ENCODE measurements at places on chromosomes 7 and 10.

DNA sequence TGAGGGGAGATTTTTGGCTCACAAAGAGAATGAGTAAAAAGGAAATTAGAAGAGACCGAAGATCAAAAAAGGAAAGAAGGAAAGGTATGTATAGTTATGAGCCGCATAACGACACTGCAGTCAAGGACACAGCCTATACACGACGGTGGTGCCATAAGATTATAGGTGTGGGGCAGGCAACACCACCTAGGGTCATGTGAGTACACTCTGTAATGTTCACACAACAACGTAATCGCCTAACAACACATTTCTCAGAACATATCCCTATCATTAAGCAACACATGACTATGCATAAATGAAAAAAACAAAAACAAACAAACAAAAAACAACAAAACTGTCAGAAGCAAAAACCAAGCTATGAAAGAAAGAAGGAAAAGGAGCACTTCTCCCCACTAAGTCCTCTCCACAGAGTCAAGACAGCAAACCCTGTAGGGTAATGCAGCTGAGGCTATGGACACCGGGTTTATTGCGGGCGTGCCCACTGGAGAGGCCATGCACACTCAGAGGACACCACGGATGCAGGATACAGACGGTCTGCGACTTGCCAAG lies 45.1 kb downstream of the PIP4K2A start:
- no peak for DNase-seq

GRCh38 chr7:47371733-47372368 lies 210.1 kb downstream of the TNS3 start:
- DNase-seq: no peak

DNA sequence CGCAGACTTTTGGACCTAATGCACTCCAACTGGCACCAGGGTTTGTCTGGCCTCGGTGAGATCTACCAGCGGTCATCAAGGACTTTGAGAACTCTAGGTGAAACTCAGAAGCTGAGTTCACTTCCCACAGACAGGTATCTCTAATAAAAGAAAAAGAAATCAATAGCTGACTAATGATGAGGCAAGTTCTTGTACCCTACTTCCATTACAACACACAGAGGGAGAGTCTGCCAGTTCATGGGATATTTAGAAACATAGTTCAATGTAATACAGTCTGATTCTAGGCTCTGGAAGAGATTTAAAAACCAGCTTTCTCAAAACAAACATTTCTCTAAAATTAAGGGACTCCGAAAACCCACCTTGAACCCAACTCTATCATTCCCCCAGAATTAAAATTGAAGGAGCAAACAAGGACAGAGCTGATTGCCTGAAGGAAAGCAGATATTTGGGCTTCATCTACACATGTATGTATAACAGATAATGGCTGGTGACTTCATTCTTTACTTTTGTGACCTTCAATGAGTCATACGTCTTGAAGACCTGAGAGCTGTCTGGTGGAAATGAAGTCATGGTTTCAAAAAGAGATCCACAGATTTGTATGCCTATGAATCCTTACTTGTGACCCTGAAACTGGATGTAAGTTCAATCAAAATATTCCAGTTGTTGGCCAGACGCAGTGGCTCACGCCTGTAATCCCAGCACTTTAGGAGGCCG lies 2.7 kb upstream of the PNLIPRP1 start:
- no peak for DNase-seq

- no peak for DNase-seq
Measured at GRCh38 chr10:50567384-50567783, 56.4 kb downstream of the SGMS1 start.

GRCh38 chr10:113057948-113058522 lies 108.0 kb downstream of the TCF7L2 start:
- DNase-seq: no peak

- DNase-seq: no peak
Measured at GRCh38 chr7:71974611-71975010, 437.5 kb downstream of the CALN1 start.

- DNase-seq: no peak
Measured at GRCh38 chr7:44463169-44463808, 27.2 kb downstream of the NUDCD3 start.

GRCh38 chr7:20064181-20064970 lies 152.8 kb downstream of the MACC1 start:
- DNase-seq: no peak

- DNase-seq: no peak
Measured at GRCh38 chr10:69425041-69425440, 8.3 kb upstream of the TACR2 start.

All from naive thymus-derived CD8-positive, alpha-beta T cell (primary cell).